ENCODE measurements at places on chromosomes 2 and 18. TPM values are rescaled to one million over a fixed set of nuclear protein-coding genes. Genes with fewer than 3 reads are reported as not detected.

The PFN4 gene
- not detected for total RNA-seq

GRCh38 chr2:98634406-98635092 lies 26.2 kb downstream of the UNC50 start:
- DNase-seq, result peak; percentile 58
- no peak overlapping the region for H3K4me3 ChIP-seq
- peaks cover 29% of the 10 kb centered on the region for H3K4me1 ChIP-seq

The RUFY4 gene
- total RNA-seq, result 0.18 TPM

DNA sequence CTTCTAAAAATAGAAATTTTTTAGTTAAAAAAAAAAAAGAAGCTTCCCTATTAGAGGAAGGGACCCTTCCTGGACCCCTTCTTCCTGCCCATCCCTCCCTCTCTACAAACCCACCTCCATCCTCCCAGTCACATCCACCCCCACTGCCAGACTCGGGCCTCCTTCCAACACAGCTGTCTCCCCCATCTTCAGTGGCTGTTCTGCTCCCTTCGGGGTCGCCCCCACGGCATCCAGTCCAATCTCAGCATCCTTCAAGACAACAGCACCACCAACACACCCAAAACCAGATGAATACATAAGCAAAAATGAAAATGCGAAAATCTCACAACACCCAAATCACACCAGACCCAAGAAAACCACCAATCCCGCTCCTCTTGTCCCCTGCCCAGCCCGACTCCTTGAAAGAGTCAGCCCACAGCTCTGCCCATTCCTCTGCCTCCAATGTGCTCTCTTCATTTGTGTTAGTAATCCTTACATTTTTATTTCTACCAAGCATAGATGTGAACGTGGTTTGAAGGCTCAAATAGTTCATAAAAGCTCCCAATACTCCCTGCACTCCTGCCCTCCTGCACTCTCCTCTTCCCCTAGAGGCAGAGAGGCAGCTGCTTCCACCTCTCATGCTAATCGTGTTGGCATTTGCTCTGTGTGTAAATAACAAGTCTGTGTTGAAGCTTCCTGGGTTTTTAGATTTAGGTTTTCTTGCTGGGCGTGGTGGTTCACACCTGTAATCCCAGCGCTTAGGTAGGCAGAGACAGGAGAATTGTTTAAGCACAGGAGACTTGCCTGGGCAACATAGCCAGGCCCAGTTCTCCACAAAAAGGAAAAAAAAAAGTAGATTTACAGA lies 37.0 kb downstream of the MAL start:
- DNase-seq, result no peak
- peaks cover 27% of the 10 kb centered on the region for H3K4me1 ChIP-seq
- H3K27ac ChIP-seq, result peak overlapping the region; percentile 52
- no peak overlapping the region for H3K4me3 ChIP-seq

The CCT7 gene
- total RNA-seq, result 210 TPM

GRCh38 chr18:7452331-7452730 lies 114.8 kb upstream of the PTPRM start:
- H3K4me3 ChIP-seq, result no peak overlapping the region
- no peaks in the 10 kb centered on the region for H3K36me3 ChIP-seq
- peaks cover 3% of the 10 kb centered on the region for H3K27me3 ChIP-seq
- H3K27ac ChIP-seq, result no peak overlapping the region

DNA sequence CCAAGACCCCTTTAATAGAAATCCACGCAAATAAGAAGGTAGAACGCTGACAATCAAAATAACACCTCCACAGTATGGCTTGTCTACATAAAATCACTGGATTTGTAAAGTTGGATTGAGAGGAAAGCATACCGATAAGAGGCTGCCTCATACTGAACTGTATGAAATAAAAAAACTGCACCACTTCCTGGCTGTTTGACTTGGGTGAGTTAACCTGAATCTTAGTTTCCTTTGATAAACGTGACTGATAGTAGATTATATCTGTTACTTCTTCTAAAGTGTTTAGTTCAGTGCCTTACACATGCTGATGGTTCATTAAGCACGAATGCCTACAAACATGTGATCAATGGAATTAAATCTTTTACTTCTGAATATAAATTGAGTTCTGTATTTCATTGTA lies 140.4 kb upstream of the RNF152 start:
- H3K27me3 ChIP-seq, result no peaks in the 10 kb centered on the region
- no peaks in the 10 kb centered on the region for H3K36me3 ChIP-seq
- peaks cover 12% of the 10 kb centered on the region for H3K4me1 ChIP-seq
- H3K4me3 ChIP-seq, result no peak overlapping the region
- H3K27ac ChIP-seq, result no peak overlapping the region

The SCTR gene
- not detected for total RNA-seq

- H3K27ac ChIP-seq, result no peak overlapping the region
- no peak for DNase-seq
- no peaks in the 10 kb centered on the region for H3K4me1 ChIP-seq
- H3K36me3 ChIP-seq, result no peaks in the 10 kb centered on the region
- no peak overlapping the region for H3K4me3 ChIP-seq
Observed at GRCh38 chr2:28663359-28663758, 88.3 kb upstream of the PPP1CB start.

DNA sequence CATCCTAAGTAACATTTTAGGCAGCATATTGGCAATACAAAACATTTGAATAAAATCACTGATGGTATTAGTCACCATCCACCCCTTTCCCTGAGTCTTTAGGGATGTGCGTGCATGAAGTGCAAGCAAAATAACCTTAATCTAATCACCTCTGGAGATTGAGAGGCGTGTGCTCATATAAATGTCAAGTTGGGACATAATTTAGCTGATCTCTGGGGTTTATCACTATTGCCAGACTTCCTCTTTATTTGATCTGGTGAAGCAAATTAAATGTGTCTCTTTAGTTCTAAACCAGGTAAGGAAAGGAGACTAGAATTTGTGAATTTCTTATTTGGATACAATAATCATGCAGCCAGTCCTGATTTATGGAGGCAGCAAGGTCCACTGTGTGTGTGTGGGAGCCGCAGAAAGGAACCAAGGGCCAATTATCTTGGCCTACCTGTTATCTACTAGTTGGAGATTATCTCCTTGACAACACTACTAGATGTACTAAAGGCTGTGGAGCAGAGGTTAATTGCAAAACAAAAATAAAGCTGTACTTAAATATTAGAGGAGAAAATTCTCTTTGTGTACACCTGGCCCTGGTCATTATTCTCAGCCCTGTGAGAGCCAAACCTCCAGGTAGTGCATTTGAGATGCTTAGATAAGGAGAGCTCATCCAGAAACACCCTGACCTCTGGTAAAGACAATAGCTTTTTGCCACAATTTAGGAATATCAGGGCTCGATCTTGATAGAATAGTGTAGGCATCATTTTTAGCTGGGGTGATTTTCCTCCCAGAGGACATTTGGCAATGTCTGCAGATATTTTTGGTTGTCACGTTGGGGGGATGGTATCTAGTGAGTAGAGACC lies 78.2 kb downstream of the HRH4 start:
- no peaks in the 10 kb centered on the region for H3K4me1 ChIP-seq
- DNase-seq, result no peak
- H3K27ac ChIP-seq, result no peak overlapping the region
- H3K36me3 ChIP-seq, result no peaks in the 10 kb centered on the region
- H3K4me3 ChIP-seq, result no peak overlapping the region
- H3K27me3 ChIP-seq, result no peaks in the 10 kb centered on the region

The EPB41L3 gene
- 0.41 TPM for total RNA-seq

The FAM237A gene
- total RNA-seq, result not detected

DNA sequence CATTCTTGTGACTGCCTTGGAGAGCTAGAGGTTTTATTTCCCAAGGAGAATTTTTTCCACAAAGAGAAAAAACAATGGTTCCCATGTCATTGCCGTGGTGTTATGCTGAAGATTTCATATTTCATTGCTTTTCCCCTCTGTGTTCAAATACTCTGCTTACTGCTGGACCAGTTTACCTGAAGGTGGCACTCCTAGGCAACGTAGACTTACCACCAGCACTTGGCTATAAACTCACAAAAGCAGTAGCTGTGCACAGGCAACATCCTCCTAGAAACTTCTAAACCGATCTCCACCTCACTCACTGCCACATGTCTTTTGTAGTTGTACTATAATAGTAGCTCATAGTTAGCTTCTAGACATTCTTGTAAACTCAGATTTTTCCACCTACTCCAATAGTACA lies 1319.7 kb upstream of the CRIM1 start:
- no peak overlapping the region for H3K27ac ChIP-seq
- H3K27me3 ChIP-seq, result no peaks in the 10 kb centered on the region
- H3K36me3 ChIP-seq, result no peaks in the 10 kb centered on the region
- no peak for DNase-seq
- H3K4me1 ChIP-seq, result no peaks in the 10 kb centered on the region

The UGT1A3 gene
- not detected for total RNA-seq

The CHRNA1 gene
- total RNA-seq, result not detected

The PJVK gene
- 5.2 TPM for total RNA-seq

The TMEM247 gene
- total RNA-seq, result not detected
